ENCODE measurements at places on chromosomes 16 and 17.
A peak's percentile ranks its signal among the peaks of the same experiment; 100 is the strongest.

- no peak for DNase-seq
Observed at GRCh38 chr16:86200722-86201121, 301.8 kb downstream of the IRF8 start.

- no peak for DNase-seq
Observed at GRCh38 chr16:30499284-30499683, 26.7 kb downstream of the ITGAL start.

DNA sequence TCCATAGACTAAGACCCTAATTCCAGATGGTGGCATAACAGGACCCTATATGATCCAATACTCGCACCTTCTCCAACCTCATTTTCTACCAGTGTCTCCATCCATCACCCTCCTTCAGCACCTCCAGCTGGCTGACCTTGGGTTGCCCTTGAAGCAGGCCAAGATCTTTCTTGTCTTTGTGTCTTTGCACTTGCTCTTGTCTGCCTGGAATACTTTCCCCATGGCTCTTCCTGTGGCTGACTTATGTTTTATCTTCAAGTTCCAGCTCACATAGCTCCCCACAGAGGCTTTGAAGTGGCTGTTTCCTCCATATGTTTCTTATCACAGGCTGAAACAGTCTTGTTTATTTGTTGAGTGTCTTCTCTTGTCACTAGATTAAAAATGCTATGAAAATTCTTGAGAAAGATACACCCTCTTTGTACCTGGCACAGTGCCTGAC, 29.6 kb upstream of the MMD start:
- DNase-seq = peak; percentile 11

DNA sequence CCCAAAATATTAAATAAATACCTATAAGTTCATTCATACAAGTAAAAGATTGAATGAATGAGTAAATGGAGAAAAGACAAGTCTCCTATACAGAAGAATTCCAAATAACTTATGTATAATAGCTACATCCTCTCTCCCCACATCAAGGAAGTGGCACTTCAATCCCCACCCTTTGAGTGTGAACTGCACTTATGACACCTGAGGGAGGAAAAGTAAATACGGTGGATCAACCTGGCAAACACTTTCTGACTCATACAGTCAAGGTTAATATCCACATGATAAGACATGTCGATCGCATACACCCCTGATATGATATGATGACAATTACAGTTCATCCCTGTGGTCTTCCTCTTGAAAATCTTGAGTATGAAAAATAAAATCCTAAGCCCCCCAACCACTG, 18.0 kb downstream of the SLFN12L start:
- no peak for DNase-seq

GRCh38 chr16:86928523-86929011, 350.2 kb downstream of the FOXL1 start:
- DNase-seq = no peak

GRCh38 chr16:80056324-80056723, 455.8 kb upstream of the MAF start:
- no peak for DNase-seq

DNA sequence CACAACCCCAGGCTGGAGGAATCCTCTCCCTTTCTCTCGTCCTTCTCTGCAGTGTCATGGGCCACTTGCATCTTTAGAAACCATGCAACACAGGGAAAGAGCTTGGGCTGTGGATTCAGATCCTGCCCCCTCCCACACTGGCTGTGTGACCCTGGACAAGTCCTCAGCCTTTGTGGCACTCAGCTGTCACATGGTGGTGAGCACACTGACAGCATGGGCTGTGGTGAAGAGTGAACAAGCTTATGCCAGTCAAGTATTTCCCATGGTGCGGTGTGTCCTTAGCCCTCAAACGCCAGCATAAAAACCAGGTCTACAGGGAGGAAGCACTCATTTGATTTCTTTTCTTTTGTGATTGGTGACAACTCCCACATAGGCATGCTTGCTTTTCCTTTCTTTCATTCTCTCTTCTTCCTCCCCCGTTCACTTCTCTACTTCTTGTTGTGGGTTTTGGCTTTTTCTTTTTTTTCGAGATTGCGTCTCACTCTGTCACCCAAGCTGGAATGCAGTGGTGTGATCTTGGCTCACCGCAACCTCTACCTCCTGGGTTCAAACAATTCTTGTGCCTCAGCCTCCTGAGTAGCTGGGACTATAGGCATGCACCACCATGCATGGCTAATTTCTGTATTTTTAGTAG, 314.2 kb downstream of the CPPED1 start:
- no peak for DNase-seq

- peak; percentile 40 for DNase-seq
Observed at GRCh38 chr16:86019446-86020047, 120.6 kb downstream of the IRF8 start.

DNA sequence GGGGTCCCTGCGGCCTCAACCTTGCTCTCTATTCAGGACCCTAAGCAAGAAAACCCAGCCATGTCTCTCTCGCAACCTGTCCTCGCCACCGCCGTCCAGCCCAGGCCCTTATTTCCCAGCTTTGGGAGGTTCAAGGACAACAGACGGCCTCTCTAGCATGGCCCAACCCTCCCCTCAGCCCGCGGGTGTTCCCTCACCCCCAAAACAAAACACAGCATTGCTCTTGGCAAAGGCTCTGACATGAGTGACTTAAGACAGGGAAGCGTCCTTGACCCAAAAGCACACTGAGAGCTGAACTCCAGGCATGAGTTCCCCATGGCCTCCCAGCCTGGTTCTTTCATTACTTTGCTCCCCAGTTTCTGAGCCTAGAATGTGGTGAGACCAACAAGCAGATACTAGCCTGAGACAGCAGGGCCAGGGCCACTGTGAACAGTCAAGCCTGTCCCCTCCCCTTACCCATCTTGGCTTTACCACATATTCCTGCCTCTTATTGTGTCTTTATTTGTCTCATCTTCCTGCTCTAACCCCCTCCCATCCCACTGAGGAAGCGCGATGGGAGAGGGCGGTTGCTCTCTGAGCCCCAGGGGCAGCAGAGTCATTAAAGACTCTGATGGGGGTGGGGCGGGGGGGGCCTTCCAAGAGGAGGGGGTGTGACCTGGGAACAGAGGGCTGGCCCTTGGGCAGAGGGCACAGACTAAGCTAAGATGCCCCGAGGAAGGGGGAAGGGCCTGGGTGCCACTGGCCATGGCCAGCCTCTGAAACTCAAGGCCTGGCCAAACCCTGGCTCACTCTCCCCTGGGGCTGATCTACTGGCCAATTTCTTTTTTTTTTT, 11.8 kb downstream of the SREBF1 start:
- DNase-seq = no peak

- no peak for DNase-seq
Observed at GRCh38 chr16:74749291-74750055, 25.1 kb downstream of the FA2H start.

DNA sequence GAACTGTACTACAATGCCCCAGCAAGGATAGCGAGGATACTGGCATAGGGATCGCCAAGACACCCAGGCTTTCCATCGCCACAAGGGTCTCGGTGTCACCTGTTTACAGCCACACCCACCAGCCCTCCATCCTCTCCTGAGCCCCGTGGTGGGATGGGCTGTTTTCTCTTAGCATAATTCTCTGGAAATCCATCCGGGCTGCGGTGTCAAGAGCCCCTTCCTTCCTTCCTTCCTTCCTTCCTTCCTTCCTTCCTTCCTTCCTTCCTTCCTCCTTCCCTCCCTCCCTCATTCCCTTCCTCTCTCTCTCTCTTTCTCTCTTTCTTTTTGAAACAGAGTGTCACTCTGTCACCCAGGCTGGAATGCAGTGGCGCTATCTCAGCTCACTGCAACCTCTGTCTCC, 36.0 kb upstream of the BAHCC1 start:
- DNase-seq = no peak

- no peak for DNase-seq
Observed at GRCh38 chr16:25051406-25052150, 36.4 kb upstream of the ARHGAP17 start.

DNA sequence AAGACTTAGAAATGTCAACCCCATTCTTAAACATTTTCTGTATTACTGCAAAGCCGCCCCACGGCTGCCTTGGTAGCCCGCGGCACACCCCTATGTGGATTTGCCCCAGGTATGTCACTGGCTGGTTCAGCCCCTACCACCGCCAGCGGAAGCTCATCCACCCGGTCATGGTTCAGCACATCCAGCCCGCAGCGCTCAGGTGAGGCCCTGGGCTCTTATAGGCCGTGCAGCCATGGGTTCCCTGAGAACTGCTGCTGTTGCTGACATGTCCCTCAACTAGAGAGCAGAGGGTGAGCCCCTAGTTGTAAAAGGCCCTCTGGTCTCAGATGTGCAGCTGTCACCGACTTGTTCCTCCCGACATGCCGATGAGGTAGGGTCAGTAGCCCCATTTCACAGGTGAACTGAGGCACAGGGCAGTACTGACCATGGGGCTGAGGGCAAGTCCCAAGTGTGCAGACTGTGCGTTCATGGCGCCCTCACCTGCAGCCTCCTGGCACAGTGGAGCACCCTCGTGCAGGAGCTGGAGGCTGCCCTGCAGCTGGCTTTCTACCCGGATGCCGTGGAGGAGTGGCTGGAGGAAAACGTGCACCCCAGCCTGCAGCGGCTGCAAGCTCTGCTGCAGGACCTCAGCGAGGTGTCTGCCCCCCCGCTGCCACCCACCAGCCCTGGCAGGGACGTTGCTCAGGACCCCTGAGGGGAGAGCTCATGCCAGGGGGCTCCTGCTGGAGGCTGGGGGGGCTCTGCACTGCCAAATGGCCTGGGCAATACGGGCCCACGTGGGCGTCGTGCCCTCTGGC, 8.7 kb downstream of the CYBC1 start:
- DNase-seq = no peak

- DNase-seq = no peak
Observed at GRCh38 chr16:64234200-64234599, 887.7 kb downstream of the CDH11 start.

DNA sequence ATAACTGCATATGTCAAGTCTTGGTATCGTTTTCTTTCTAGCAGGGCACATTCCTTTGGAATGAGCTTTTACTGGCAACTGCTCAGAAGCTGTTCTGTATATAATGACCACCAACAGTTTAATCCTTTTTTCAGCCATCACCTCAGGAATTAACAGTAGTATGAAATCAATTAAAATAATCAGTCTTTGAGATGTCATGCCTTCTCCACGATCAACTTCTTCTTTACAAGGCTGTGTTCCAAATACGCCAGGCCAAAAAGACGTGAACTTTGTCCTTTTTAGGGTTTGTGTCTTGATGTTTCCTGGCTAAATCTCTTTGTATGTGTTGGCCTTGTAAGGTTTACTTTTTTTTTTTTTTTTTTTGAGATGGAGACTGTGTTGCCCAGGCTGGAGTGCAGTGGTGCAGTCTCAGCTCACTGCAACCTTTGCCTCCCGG, 54.9 kb downstream of the ABCC1 start:
- no peak for DNase-seq

- DNase-seq = no peak
Observed at GRCh38 chr17:14144508-14144907, 75.2 kb downstream of the COX10 start.

DNA sequence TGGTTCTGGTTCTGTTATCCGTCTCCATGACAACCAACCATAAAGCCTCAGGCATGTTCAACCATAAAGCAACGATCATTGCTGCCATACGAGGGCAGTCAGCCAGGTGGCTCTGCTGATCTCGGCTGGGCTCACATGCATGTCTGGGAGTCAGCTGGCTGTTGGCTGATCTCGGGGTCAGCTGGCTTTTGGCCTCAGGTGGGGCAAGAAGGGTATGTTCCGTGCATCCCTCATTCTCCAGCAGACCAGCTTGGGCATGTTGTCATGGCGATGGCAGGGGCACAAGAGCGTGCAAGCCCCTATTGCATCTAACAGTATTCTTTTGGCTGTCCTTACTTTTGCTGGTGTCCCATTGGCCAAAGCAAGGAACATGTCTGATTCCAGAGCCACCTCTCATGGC, 86.2 kb downstream of the ABCC6 start:
- no peak for DNase-seq

DNA sequence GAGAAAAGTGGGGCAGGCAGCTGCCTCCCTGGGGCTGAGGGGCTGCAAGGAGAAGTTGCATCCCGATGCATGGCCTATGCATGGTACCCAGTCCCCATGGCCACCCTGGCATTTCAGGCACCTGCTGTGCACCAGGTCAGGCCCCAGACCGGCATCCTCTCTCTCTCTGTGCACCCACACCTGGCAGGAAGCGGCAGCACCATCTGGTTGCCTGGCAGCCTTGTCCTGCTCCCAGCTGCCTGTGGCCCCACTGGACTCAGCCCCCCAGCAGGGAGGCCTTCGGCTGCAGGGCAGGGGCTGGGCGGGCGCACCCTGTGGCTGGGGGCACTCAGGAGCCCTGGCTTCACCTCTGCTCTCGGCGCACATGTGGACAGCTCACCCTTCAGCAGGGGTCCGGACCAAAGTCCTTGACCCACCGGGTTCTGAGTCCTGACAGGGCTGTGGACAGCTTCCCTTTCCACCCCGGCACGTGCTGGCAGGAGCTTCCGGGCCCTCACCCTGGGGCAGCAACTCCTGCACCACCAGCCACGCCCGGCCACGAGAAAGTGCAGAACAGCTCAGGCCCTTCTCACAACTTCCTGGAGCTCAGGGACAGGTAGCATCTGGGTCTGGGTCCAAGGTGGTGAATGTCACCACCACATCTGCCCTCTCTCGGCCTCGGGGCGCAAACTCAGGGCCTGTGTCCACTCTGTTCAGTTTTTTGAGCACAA, 36.7 kb downstream of the CTU2 start:
- DNase-seq = no peak

GRCh38 chr17:43588121-43588520, 42.0 kb upstream of the ETV4 start:
- DNase-seq = no peak

DNA sequence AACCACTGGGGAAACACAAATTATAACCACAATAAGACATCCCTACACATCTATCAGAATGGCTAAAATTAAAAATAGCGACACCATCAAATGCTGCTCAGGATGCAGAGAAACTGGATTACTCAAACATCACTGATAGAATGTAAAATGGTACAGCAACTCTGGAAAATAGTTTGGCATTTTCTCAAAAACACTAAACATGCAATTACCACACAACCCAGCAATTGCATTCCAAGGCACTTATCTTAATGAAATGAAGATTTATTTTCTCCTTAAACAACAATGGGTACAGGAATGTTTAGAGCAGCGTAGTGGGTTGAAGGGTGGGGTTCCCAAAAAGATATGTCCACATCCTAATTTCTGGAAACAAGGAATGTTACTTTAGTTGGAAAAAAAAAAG, 309.0 kb upstream of the PMFBP1 start:
- no peak for DNase-seq

GRCh38 chr16:89325861-89326471, 108.5 kb downstream of the ZNF778 start:
- DNase-seq = no peak

DNA sequence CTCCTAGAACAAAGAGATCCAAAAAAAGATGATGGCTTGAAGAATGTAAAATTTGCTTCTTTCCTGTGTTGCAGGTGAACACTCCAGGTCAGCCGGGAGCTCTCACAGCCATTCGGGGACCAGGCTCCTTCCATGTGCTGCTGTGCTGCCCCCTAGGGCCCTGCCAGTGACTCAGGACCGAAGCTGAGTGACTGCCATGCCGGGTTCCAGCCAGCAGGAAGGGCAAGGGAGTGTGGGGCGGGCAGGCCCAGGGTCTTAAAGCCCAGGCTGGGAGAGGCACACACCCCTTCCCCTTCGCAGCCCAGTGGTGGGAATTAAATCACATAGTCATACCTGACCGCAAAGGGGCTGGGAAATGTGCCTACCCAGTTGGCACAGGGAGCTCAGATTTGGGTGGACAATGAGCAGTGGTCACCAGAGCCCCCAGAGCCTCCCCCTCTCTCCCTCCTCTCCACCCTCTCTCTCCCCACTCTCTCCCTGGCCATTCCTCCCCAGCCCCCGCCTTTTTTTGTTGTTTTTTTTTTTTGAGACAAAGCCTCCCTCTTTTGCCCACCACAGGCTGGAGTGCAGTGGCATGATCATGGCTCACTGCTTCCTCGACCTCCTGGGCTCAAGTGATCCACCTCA, 11.5 kb downstream of the EPOP start:
- DNase-seq = peak; percentile 95

All from Caco-2 (cell line).